ENCODE measurements at places on chromosomes 3 and 15.

- peak; percentile 24 for DNase-seq
Observed at GRCh38 chr3:30347679-30348216, 258.7 kb upstream of the TGFBR2 start.

DNA sequence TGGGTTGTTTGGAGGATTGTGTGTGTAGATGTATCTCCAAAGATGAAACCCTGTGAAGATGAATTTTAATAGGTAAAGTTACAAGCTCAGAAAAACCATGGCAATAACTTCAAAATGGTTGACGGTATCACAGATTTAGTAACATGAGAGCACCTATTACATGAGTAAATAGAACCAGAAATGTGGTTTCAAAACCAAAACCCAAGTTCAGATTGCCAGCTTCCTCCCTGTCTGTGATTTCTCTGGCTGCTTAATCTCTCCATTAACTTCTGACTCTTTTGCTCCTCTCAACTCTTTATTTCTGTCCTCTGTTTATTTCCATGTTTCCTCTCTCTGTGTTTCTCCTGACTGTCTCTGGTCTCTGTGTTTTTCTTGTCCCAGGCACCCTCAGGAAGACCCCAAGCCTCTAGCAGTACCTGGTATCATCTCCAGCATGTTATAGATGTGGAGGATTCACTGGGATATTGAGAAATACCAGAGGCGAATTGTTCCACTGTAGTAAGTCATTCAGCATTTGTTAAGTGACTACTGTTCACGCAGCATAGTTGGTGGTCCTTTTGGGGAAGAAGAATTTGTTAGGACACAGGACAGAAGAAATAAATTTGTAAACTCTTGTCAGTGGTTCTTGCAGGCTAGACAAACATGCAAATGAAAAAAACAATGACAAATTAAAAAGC, 138.8 kb downstream of the BBX start:
- DNase-seq: no peak

DNA sequence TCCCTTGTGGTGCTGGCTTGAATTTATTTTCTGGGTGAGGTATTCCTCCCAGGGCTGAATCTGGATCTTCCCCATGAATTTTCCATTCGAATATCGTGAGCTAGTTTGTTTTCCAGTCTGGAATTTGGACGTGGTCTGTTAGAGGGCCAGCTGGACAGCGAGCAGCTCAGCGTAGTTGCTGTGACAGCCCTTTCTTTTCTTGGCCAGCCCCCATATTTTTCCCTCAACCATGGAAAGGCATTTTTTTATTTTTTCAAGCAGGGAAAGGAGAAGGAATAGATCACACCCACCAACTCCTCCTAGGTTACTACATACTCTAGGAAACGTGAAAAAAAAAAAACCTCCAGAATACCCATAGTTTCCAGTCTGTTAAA, 152.0 kb downstream of the KLHL25 start:
- no peak for DNase-seq

DNA sequence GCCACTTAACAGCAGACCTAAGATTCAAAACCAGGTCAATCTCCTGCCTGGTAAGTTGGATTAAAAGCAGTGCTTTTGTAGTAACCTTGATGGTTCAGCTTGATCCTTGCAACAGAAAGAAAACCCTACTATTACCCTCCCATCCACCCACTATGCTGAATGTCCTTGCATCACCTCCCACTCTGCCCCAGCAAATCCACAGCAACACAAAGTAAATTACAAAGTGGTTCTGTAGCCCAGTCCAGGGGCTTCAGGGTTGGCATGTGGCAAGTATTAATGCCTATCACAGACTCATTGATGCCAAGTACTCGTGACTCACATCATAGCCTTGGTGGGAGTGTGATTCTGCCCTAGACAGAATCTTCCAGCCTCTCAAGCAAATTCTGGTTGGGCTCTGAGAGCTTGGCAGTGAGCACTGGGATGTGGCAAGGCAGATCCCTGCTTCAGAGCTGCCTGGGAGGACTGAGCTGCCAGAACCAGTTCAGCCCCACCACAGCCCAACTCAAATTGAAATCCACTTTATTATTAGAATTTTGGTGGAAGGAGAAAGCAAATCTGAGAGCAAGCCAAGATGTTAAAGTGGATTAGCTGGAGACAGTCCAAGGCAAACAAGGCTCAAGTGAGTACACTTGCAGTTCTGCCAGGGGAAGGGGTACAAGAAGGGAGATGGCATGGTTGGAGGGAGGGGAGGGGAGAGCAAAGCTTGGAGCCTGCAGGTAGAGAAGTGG, 225.8 kb upstream of the UMPS start:
- no peak for DNase-seq

- DNase-seq: no peak
Observed at GRCh38 chr3:72054976-72055375, 270.0 kb upstream of the PROK2 start.

- no peak for DNase-seq
Observed at GRCh38 chr3:158777161-158777873, 24.5 kb upstream of the MFSD1 start.

- no peak for DNase-seq
Observed at GRCh38 chr3:56886314-56886713, 84.6 kb upstream of the ARHGEF3 start.

GRCh38 chr3:177595530-177596188, 398.4 kb upstream of the TBL1XR1 start:
- DNase-seq: no peak

GRCh38 chr15:94893091-94893490, 661.7 kb downstream of the MCTP2 start:
- DNase-seq: no peak

DNA sequence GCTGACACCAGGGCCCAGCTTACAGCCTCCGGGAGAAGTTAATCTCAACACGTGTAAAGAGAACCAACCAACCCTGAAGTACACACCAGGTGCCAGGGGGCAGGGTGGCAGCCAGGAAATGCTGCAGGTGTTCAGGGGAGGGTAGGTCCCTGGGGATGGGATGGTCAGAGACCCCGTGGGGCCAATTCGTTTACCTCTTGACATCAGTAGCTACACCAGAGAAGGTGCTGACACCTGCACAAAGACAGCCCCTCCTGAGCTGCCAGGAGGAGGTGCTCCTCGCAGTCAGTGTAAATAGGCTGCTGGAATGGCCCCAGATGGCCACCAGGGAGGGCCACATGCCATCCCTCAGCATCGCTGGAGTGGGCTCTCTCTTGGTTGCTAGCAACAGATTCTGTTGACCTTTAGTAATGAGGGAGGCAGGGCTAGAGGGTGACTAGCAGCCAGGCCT, 52.8 kb downstream of the CORO2B start:
- DNase-seq: no peak

DNA sequence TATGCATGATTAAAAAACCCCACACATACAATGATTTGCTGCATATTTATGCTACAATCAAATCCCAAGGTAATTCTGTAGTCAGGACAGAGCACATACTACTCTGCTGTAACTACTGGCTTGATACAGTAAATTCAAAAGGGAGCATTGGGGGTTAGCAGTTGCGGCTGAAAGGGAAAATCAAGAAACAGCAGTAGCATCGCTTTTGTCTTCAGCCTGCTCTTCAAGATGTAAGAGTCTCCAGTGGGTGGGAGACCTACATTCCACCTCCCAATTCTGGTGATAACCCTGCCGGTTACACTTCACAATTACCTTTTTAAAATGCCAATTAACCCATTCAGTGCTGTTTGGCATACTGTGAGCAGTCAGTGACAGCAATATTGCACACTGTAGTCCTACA, 259.4 kb downstream of the NR2F2 start:
- DNase-seq: no peak

GRCh38 chr15:43118829-43119228, 13.0 kb upstream of the UBR1 start:
- DNase-seq: no peak

- DNase-seq: no peak
Observed at GRCh38 chr15:82178061-82178460, 84.5 kb downstream of the EFL1 start.

DNA sequence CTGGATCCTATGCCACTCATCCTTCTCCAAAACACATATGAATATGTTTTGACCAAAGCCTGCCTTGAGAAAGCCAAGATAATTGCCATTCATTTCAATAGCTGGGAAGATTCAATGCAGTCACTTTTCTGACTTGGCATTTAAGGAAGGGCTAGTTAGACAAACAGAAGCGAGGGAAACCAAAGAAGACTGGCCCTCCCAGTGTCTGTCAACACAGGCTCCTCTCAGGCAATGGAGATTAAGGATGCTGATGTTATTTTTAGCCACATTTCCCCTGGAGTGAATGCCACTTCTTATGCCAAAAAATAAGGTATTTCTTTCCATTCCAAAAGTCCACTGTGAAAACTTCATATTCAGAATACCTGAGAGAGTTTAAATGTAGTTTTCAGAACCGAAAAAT, 101.7 kb downstream of the P3H2 start:
- no peak for DNase-seq

GRCh38 chr3:88433568-88433967, 283.8 kb downstream of the C3orf38 start:
- DNase-seq: no peak
